ENCODE measurements at places on chromosomes 1 and 21. TPM values are rescaled to one million over a fixed set of nuclear protein-coding genes. Genes with fewer than 3 reads are reported as not detected.

TRIM33 gene
- 36.3 TPM for total RNA-seq

OLIG2 gene
- total RNA-seq: not detected

PGLYRP3 gene
- total RNA-seq: not detected

- DNase-seq: no peak
These were observed 34.5 kb downstream of the MAN1C1 start for GRCh38 chr1:25651036-25651640.

DNA sequence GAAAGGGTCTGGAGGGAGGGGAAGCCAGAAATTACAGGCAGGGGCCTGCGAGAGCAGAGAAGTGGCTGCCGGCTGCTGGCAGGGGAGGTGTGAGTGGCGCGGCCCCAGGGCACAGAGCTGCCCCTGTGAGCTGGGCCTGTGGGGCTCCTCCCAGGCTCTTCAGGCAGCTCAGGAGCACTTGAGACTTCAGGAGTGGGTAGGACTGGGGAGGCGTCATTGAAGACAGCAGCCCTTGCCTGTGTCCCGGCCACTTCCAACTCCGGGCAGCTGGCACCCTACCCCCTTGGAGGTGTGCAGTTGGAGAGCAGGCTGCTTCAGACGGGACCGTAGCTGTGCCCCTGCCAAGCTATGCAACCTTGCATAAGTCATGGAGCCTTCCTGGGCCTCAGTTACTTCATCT is 87.5 kb upstream of the ACTL8 start:
- no peak for DNase-seq

DNA sequence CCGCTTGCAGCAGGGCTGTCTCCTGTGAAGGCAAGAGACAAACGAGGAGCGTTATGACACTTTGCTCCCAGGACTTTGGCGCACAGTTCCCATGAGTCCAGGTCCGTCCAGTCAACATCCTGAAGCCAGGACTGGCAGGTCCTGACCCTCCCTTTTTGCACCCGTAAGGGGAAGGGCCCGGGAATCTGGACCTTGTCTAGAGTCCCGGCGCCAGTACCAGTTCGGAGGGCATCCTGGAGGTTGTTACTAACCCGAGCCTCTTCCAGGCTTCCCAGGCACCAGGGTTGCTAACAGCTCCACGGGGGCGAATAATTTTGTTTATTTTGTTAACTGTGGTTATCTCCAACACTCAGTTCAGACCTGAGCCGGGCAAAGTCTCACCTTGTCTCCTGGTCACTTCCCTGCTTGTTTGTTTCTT is 682 bp upstream of the RWDD3 start:
- peak; percentile 18 for DNase-seq

DNA sequence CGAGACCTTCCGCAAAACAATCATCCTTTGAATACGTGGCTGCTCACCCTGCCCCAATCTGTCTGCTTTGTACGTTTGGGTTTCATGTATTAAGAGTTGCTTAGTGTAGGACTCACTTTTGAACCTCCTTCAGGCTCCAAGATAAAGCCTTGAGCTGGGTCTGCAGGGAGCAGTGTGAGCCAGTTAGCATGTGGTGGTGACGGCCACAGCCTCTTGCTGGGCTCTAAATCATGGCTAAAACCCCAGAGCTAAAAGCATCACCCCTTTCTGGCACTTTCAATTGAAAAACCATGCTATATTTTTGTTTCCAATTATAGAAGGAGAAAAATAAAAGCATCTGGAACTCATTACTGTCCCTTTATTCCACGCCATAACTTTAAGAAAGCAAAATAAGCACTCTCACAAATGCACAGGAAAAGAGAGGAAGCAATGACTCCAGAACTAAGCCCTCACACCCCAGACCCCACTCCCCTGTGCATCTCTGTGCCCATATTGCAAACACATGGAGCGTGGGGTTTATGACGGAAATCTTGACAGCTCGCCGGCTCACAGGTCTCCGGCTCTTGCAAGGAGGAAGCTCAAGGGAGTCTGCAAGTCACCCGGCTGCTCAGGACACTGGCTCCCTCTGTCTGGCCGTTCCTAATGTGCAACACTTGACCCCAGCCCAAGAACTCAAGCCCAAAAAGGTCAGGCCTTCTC is 135.5 kb downstream of the MIS18A start:
- DNase-seq: peak; percentile 15

GRCh38 chr1:221449801-221450470 is 292.0 kb downstream of the DUSP10 start:
- DNase-seq: no peak

- DNase-seq: no peak
These were observed 22.9 kb downstream of the RGL1 start for GRCh38 chr1:183827801-183828200.

DNA sequence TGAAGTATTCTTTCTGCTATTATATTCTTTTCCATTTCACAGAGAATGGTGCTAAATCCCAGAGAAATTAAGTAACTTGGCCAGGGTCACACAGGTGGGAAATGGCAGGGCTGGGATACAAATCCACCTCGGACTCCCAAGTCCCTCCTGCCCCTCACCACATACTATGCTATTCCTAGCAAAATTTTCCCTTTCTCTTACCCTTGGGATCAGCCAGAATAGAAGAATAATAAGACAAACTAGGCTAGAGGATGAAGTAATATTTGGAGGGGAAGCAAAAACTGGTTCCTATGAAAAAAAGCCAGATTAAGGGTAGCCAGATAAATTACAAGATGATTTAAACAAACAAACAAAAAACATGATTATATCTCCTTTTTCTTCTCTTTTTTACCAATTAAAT is 62.5 kb downstream of the TGFB2 start:
- no peak for DNase-seq

All from fibroblast of villous mesenchyme (primary cell).